Ovary (tissue), 10 donors: ENCODE measurements at places on chromosomes 3 and 15. TPM values are rescaled to one million over a fixed set of nuclear protein-coding genes. Genes with fewer than 3 reads are reported as not detected.

DNA sequence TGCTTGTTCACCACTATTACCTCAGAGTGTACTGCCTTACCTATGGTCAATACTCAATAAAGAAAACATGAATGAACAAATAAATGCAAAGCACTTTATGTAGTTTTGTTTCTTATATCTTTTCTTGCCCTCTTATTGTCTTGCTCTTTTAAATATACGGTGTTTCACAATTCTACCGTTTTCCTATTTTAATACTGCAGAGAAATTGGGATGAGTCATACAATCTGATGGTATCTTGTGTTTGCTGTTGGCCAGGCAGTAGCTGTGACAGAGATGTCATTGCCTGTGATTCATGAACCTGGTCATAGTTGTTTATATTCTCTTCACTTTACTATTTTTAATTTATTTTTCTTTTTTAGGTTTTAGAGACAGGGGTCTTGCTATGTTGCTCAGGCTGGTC lies 48.3 kb downstream of the SERP1 start:
- no peaks in the 10 kb centered on the region for H3K36me3 ChIP-seq
- no peak overlapping the region for H3K27ac ChIP-seq
- no peak for DNase-seq
- no peaks in the 10 kb centered on the region for H3K4me1 ChIP-seq
- no peak overlapping the region for H3K4me3 ChIP-seq

DNA sequence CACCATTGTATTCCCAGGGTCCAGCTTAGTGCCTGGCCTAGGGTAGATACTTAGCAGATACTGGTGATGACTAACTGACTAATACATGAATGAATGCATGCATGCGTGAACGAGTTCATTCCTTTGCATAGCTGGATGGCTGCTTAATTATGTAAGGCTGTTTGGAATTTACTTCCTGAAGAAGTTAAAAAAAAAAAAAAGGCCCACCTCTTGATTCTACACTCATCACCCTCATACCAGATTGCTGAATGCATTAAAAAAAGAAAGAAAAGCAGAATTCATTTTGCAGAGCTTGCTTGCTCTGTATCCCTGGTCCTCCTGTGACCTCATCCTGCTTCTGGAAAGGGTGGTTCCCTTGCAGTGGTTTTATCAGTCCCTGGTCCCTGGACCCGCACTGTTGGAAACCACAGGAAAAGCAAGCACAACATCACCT lies 277.6 kb upstream of the CFAP20DC start:
- H3K4me3 ChIP-seq, result no peak overlapping the region
- H3K36me3 ChIP-seq, result no peaks in the 10 kb centered on the region
- no peak overlapping the region for H3K27ac ChIP-seq
- H3K27me3 ChIP-seq, result no peaks in the 10 kb centered on the region

- no peak overlapping the region for H3K27ac ChIP-seq
- no peaks in the 10 kb centered on the region for H3K27me3 ChIP-seq
- no peaks in the 10 kb centered on the region for H3K4me1 ChIP-seq
- no peaks in the 10 kb centered on the region for H3K36me3 ChIP-seq
- H3K4me3 ChIP-seq, result no peak overlapping the region
Observed at GRCh38 chr3:71974786-71975185, 189.8 kb upstream of the PROK2 start.

- no peak overlapping the region for H3K27ac ChIP-seq
- H3K4me3 ChIP-seq, result no peak overlapping the region
- no peak for DNase-seq
Observed at GRCh38 chr3:190709351-190709773, 153.1 kb downstream of the GMNC start.

GRCh38 chr15:78374436-78375393 lies 34.6 kb downstream of the CRABP1 start:
- H3K27ac ChIP-seq, result no peak overlapping the region
- H3K4me3 ChIP-seq, result no peak overlapping the region
- H3K4me1 ChIP-seq, result no peaks in the 10 kb centered on the region

DNA sequence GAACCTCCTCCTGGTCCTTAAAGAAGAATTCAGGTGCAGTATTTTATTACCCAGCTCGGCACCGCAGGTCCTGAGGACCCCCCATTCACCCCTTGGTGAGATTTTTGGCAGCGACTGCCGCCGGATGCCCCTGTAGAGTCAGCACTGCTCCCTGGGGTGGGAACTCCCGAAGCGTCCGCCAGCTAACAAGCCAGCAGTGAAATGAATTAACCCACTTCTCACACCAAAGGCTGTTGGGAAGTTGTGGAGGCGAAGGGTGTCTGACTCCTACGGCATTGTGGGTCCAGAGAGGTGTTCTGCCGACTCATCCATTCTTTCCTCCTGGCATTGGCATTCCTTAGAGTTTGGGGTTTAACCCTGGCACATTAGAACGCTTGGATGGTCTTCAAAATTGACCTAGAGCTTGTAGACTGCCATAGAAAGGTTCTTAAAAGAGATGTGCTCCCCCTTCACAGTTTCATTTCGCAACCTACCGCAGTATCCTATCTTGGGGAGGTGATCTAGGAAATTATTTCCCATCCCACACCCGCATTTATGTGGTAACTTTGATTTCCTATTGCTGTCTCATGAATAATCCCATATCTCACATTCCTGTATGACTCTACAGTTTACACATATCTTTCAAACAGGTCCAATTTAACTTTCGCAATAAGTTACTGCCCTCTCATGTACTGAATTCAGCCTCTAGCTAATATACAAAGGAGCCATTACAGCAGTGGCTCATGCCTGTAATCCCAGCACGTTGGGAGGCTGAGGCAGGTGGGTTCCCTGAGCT lies 879 bp upstream of the EIF5A2 start:
- peaks cover 7% of the 10 kb centered on the region for H3K4me1 ChIP-seq
- H3K36me3 ChIP-seq, result no peaks in the 10 kb centered on the region
- peak overlapping the region; percentile 70 for H3K4me3 ChIP-seq

DNA sequence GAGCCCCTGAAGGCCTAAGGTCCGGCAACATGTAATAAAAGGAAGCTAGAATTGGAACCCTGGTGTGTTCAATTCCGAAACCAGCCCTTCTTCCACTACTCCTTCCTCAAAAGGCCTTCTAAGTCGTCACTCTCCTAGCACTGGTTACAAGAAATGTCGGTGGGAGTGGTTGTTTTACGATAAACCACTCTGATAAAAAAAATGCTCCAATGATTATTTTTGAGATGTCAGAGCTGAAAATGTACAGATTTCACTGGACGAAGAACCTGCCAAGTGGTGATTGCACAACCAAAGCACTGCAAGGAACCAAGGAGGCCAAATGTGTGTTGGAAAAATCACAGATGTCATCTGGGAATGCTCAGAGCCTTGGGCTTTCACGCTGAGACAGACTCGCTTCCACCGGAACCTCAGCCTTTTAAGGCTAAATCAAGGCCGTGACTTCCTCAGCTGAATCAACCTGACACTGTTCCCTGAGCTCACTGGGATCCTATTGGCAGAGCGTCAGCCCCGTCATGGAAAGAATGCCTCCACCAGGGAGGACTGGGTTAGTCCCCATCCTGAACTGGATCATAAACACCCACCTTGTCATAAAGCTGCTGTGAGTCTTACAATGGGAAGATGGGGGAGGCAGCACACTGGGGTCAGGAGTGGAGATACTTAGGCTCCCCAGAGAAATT lies 108.1 kb upstream of the THBS1 start:
- DNase-seq, result peak; percentile 84
- no peaks in the 10 kb centered on the region for H3K36me3 ChIP-seq
- H3K4me1 ChIP-seq, result no peaks in the 10 kb centered on the region
- no peaks in the 10 kb centered on the region for H3K27me3 ChIP-seq

- no peak overlapping the region for H3K27ac ChIP-seq
- no peaks in the 10 kb centered on the region for H3K36me3 ChIP-seq
- peaks cover 9% of the 10 kb centered on the region for H3K4me1 ChIP-seq
Observed at GRCh38 chr3:133547432-133548041, 25.9 kb upstream of the CDV3 start.

- H3K27me3 ChIP-seq, result no peaks in the 10 kb centered on the region
- no peak overlapping the region for H3K4me3 ChIP-seq
- DNase-seq, result no peak
- H3K4me1 ChIP-seq, result no peaks in the 10 kb centered on the region
- no peaks in the 10 kb centered on the region for H3K36me3 ChIP-seq
Observed at GRCh38 chr3:193971966-193972365, 164.0 kb upstream of the HES1 start.

- H3K27ac ChIP-seq, result no peak overlapping the region
- DNase-seq, result no peak
- no peaks in the 10 kb centered on the region for H3K27me3 ChIP-seq
- H3K4me1 ChIP-seq, result no peaks in the 10 kb centered on the region
- H3K36me3 ChIP-seq, result no peaks in the 10 kb centered on the region
Observed at GRCh38 chr3:10722911-10723310, 93.1 kb upstream of the SLC6A11 start.

- no peak overlapping the region for H3K27ac ChIP-seq
- H3K4me1 ChIP-seq, result no peaks in the 10 kb centered on the region
- no peaks in the 10 kb centered on the region for H3K27me3 ChIP-seq
- no peaks in the 10 kb centered on the region for H3K36me3 ChIP-seq
Observed at GRCh38 chr3:173762501-173762900, 365.0 kb downstream of the NLGN1 start.

DNA sequence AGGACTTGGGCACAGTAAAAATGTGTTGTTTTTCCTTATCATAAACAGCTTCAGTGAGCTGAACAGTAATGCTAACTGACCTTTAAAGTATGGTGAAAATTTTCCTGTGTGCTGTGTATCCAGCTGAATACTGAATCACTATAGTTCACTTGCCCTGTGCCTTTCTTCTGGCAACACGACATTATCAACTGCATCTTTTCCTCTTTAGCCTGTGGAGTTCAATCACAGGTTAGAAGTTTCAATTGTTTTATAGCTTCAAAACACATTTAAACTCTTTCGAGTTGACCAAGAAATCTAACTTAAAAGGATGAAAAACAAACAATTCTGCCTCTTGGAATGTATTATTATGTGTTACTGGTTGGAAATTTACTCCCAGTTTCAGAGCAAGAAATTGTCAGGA lies 1120.7 kb upstream of the ALCAM start:
- H3K4me3 ChIP-seq, result no peak overlapping the region
- H3K27ac ChIP-seq, result no peak overlapping the region
- H3K36me3 ChIP-seq, result no peaks in the 10 kb centered on the region
- no peaks in the 10 kb centered on the region for H3K4me1 ChIP-seq

DNA sequence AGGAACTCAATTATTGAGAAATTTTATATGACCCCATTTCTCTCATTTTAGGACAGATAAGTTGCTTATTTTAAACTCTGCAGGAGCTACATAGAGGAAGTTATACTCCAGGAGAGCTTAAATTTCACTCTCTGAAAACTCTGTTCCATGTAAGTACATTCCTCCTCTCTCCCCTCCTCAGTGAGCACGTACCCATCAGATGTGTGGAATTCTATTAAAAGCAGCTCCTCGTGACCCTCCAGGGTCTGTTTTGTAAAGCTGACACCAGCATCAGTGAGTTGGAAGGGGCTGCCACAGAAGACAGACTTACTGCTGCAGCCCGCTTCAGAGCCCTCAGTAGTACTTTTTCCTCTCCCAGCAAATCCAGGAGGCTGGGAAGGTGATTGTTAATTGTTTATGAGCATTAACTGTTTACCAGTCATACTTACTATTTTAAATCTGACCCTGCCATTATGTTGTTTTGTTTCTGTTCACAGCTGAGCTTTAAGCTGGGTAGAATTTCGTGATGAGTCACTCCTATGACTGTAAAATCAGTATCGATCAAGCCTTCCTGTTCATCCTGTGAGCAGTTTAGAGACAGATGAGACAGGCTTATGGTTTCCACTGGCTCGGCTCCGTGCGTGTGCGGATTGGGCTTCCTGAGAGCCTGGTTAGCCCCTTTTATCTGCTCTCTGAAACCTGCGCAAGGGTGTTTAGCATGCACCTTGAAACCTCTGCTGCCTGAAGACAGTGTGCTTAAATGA lies 20.4 kb downstream of the IGF1R start:
- H3K27ac ChIP-seq, result peak overlapping the region; percentile 22
- H3K4me3 ChIP-seq, result no peak overlapping the region
- peaks cover 30% of the 10 kb centered on the region for H3K4me1 ChIP-seq
- no peaks in the 10 kb centered on the region for H3K36me3 ChIP-seq
- no peak for DNase-seq

- no peak overlapping the region for H3K4me3 ChIP-seq
- DNase-seq, result no peak
- peaks cover 9% of the 10 kb centered on the region for H3K4me1 ChIP-seq
- H3K27ac ChIP-seq, result no peak overlapping the region
- H3K27me3 ChIP-seq, result no peaks in the 10 kb centered on the region
- no peaks in the 10 kb centered on the region for H3K36me3 ChIP-seq
Observed at GRCh38 chr15:70247281-70247680, 149.6 kb upstream of the TLE3 start.

- H3K4me1 ChIP-seq, result peaks cover 7% of the 10 kb centered on the region
- H3K36me3 ChIP-seq, result no peaks in the 10 kb centered on the region
- H3K4me3 ChIP-seq, result no peak overlapping the region
- H3K27me3 ChIP-seq, result no peaks in the 10 kb centered on the region
- no peak for DNase-seq
Observed at GRCh38 chr15:89751748-89752147, 699 bp upstream of the MESP1 start.

- no peak overlapping the region for H3K4me3 ChIP-seq
- no peaks in the 10 kb centered on the region for H3K4me1 ChIP-seq
- no peaks in the 10 kb centered on the region for H3K27me3 ChIP-seq
Observed at GRCh38 chr15:66961901-66962300, 103.5 kb upstream of the SMAD3 start.

GRCh38 chr3:143668385-143668784 lies 179.9 kb downstream of the SLC9A9 start:
- no peak overlapping the region for H3K27ac ChIP-seq
- DNase-seq, result no peak
- H3K4me1 ChIP-seq, result no peaks in the 10 kb centered on the region
- no peak overlapping the region for H3K4me3 ChIP-seq
- no peaks in the 10 kb centered on the region for H3K27me3 ChIP-seq

DNA sequence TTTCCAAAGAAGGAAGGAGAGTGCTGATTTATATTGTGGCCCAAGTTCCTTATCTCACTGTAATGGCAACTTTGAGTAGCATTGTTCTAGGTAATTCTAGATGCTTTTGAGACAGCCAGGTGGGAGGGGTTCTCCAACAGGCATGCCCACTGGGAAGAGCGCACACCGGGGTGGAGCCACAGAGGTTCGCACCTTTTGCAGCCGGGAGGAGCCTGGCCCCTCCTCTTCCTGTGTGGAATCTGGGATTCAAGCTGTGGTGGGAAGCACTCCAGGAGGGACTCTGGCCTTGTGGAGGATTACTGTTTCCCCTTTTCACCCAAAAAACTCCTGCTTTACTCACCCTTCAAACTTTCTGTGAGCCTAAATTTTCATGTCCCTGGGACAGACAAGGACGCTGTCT lies 53.1 kb downstream of the CFAP20DC start:
- H3K27me3 ChIP-seq, result no peaks in the 10 kb centered on the region
- H3K4me1 ChIP-seq, result peaks cover 2% of the 10 kb centered on the region
- H3K27ac ChIP-seq, result no peak overlapping the region

Gene NR1I2
- 0.48 TPM for total RNA-seq

Gene RARRES1
- 125 TPM for total RNA-seq

Gene CTXND1
- total RNA-seq, result 0.11 TPM

Gene FES
- 20.1 TPM for total RNA-seq

Gene ALG1L2
- 1.5 TPM for total RNA-seq

Gene ANKRD63
- total RNA-seq, result not detected

Gene WNT5A
- total RNA-seq, result 26.9 TPM

Gene PROS1
- 48.8 TPM for total RNA-seq

Gene SAXO2
- 4.2 TPM for total RNA-seq

Gene GRK7
- not detected for total RNA-seq

Gene SLC22A13
- total RNA-seq, result 0.18 TPM

Gene AMOTL2
- 29.5 TPM for total RNA-seq
